HepG2 (cell line): ENCODE measurements at places on chromosomes 7 and 10.

DNA sequence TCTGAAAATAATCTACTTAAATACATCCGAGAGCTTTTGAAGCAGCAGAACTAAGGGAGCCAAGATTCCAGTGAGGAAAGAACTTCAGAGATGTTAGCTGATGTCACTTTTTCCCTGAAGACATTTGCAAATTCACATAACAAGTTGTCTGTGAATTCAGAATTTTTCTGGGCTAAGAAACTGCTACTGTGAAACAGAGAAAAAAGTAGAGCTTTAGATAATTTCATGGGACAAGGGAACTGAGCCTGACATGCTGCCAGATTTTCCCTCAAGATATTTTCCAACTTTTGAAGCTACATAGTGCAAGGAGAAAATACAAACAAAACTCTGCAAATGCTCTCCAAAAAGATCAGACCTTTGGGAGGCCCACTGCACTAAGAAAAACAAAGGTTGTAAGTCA is 484.2 kb downstream of the ANKRD7 start:
- DNase-seq: no peak
- no peaks in the 10 kb centered on the region for H3K27me3 ChIP-seq
- H3K4me3 ChIP-seq: no peak overlapping the region
- no peaks in the 10 kb centered on the region for H3K4me1 ChIP-seq

DNA sequence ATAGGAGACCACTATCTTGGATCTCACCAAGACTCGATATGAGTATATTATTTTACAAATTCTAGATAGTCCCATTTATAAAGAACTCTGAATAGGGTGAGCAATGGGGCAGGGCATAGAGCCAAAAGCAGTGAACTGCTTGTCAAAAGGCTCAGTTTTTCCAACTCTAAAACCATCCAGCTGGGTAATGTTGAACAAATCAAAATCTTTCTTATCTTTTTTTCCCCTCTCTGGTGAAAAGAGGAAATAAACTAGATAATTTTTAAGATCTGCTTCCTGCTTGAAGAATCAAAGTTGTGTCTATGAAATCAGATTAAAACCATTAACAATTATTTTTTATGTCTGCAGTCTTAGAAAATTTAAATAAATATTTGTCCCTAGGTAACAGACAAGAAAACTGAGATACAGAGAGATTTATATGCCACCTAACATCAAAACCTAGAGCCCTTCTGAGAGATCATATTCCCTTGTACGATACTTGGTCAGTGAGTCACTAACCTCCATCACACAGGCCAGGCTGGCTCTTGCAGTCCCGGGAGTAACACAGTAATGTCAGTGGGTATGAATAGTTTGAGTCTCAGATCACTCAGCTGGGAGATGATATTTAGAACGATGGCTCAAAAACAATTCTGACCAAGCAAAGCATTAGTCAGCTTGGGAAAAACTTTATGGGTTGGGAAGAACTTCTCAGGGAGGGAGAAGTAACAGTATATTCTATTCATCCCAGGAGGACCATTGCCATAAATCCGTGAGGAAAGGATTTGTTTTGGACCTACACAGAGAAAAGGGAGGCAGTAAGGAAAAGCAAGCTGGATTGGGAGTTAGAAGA is 178.8 kb downstream of the REEP3 start:
- H3K4me3 ChIP-seq: no peak overlapping the region
- H3K27me3 ChIP-seq: no peaks in the 10 kb centered on the region
- no peaks in the 10 kb centered on the region for H3K36me3 ChIP-seq

GRCh38 chr10:17488848-17489247 is 34.5 kb upstream of the ST8SIA6 start:
- no peaks in the 10 kb centered on the region for H3K4me1 ChIP-seq
- DNase-seq: no peak
- no peak overlapping the region for H3K27ac ChIP-seq
- H3K36me3 ChIP-seq: no peaks in the 10 kb centered on the region
- no peak overlapping the region for H3K4me3 ChIP-seq

DNA sequence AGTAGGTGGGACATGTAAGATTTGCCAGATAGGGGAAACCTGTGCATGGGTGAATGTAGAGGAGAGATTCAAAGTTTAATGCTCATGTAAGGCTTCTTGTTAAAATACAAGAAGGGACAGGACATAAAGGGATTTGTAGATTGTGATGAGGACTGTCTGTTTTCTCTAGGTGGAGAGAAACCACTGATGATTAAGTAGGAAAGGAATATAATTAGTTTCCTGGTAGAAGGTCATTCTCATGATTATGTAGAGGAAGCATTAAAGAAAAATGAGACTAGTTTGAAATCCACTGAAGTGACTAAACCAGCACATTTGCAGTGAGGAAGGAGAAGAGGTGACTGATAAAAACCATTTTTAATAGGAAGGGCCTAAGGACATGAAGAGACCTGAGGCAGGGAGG is 19.6 kb upstream of the MACC1 start:
- H3K4me1 ChIP-seq: peaks cover 13% of the 10 kb centered on the region
- no peak overlapping the region for H3K27ac ChIP-seq
- no peaks in the 10 kb centered on the region for H3K27me3 ChIP-seq
- no peaks in the 10 kb centered on the region for H3K36me3 ChIP-seq

DNA sequence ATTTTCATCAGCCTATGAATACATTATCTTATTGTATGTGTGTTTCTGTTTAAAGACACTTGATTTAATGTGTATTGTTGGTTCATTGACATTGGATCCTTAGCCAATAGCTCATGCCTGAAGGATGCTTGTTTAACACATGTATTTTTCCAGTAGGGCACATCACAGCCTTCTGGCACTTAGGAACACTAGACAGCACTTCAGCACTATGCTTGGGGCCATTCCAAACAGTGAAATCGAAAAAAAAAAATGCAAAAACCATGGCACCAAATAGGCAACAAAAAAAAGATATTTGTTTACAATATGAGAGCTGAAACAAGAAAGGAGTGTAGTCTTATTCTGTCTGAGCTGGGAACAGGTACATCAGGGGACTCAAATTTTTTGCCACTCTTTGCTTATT is 262.8 kb downstream of the SLC25A13 start:
- no peaks in the 10 kb centered on the region for H3K4me1 ChIP-seq
- H3K27ac ChIP-seq: no peak overlapping the region
- DNase-seq: no peak
- no peaks in the 10 kb centered on the region for H3K36me3 ChIP-seq

GRCh38 chr7:64946772-64947171 is 43.7 kb downstream of the ZNF273 start:
- peaks cover 2% of the 10 kb centered on the region; the same call in 1 of the 3 replicates for H3K27me3 ChIP-seq
- no peak overlapping the region for H3K27ac ChIP-seq
- H3K36me3 ChIP-seq: no peaks in the 10 kb centered on the region
- DNase-seq: peak; percentile 27
- peak overlapping the region; percentile 83 for H3K4me3 ChIP-seq

- no peak overlapping the region for H3K4me3 ChIP-seq
- no peak overlapping the region for H3K27ac ChIP-seq
- no peaks in the 10 kb centered on the region for H3K27me3 ChIP-seq
- DNase-seq: no peak
These were observed 21.5 kb downstream of the HERC4 start for GRCh38 chr10:68053553-68053952.

DNA sequence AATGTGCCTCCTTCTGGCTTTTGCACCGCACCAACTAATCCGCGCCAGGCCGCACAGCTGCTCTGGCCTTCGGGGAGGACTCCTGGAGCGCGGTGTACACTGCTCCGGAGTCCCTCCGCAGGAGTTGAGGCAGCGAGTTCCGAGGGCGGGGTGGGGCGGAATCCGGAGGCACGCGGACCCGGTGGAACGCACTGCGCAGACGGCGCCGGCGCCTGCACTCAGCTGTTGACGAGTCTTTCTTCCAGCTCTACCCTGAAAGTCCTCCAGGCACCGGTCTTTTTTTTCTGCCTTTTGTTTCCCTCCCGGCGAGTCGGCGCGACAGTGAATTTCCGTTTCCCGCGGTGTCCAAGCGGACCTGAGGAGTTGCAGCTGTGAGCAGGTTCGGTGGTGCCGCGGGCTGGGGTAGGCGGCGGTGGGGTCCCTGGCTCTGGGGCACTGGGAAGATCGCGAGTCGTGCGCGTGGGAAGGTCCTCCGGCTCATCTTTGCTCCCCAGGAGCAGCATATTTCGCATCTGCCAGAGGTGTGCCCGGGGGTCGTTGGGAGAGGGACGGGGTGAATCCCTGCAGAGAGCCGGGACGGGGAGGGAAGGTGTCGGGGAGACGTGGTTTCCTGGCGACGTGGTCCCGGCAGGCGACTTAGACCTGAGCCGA is 44.1 kb downstream of the SFTPD start:
- peaks cover 11% of the 10 kb centered on the region; the same call in 1 of the 2 replicates for H3K4me1 ChIP-seq
- no peak for DNase-seq
- H3K27ac ChIP-seq: no peak overlapping the region
- no peaks in the 10 kb centered on the region for H3K36me3 ChIP-seq

GRCh38 chr7:77903597-77903996 is 105.0 kb downstream of the PHTF2 start:
- H3K4me1 ChIP-seq: no peaks in the 10 kb centered on the region
- H3K36me3 ChIP-seq: peaks cover 3% of the 10 kb centered on the region; the same call in 1 of the 3 replicates
- no peak overlapping the region for H3K27ac ChIP-seq
- peak; percentile 8 for DNase-seq

DNA sequence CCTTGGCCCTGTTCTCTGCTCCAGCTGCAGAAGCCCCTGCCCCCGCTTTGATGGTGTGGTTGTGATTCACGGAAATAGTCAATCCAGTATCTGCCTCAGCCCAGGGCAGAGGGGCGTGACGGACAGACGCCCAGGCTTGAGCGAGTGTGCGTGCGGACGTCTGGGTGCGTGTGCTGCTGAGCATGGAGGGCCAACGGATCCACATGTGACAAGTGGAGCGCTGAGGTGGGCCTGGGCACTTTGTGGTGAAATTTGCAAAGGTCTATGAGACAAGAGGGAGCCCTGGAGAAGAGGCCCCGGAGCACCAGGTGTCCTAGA is 94.4 kb downstream of the WDR37 start:
- no peak overlapping the region for H3K27ac ChIP-seq
- no peaks in the 10 kb centered on the region for H3K36me3 ChIP-seq
- peaks cover 4% of the 10 kb centered on the region for H3K27me3 ChIP-seq

- H3K27ac ChIP-seq: peak overlapping the region; percentile 72
- H3K4me3 ChIP-seq: no peak overlapping the region
- DNase-seq: no peak
- H3K36me3 ChIP-seq: no peaks in the 10 kb centered on the region; the same call in 2 of the 3 replicates
- no peaks in the 10 kb centered on the region for H3K27me3 ChIP-seq
- H3K4me1 ChIP-seq: peaks cover 70% of the 10 kb centered on the region
These were observed 27.3 kb downstream of the CCNY start for GRCh38 chr10:35363587-35363986.

- no peak overlapping the region for H3K4me3 ChIP-seq
- no peak overlapping the region for H3K27ac ChIP-seq
- no peaks in the 10 kb centered on the region for H3K36me3 ChIP-seq
- no peak for DNase-seq
- no peaks in the 10 kb centered on the region for H3K4me1 ChIP-seq
- peaks cover 9% of the 10 kb centered on the region; the same call in 1 of the 3 replicates for H3K27me3 ChIP-seq
These were observed 47.5 kb downstream of the DENND2A start for GRCh38 chr7:140592964-140593671.

DNA sequence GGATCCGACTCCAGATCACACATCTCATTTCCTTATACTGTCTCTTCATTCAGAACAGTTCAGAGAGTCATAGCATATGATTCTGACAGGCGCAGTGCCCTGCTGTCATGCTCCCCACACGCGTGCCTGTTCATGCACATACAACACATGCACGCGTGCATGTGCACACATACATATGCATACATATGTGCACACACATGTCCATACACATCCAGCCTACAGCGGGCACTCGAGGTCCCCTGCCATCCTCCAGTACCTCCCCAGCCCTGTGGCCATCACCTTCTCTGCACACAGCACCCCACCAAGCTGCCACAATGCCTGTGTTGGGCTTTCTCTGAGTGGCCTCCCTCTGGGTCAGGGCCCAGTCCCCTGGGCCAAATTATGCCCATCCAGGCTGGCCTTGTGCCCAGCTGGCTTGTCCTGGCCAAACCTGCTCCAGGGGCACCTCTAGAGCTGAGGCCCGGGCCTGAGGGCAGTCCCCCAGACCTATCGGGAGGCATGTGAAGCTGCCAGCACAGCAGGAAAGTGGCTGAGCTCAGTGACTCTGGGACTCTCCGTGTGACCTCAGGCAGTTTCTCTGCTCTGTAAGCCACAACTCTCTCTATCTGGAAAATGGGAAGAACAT is 49.4 kb upstream of the RET start:
- H3K27me3 ChIP-seq: peaks cover 9% of the 10 kb centered on the region
- no peak overlapping the region for H3K27ac ChIP-seq
- H3K4me3 ChIP-seq: no peak overlapping the region
- H3K36me3 ChIP-seq: no peaks in the 10 kb centered on the region
- DNase-seq: no peak

GRCh38 chr10:115417585-115418265 is 324.6 kb downstream of the ATRNL1 start:
- no peaks in the 10 kb centered on the region for H3K27me3 ChIP-seq
- H3K36me3 ChIP-seq: no peaks in the 10 kb centered on the region
- H3K4me1 ChIP-seq: no peaks in the 10 kb centered on the region
- DNase-seq: peak; percentile 60

GRCh38 chr10:131655101-131655849 is 245.5 kb upstream of the PPP2R2D start:
- H3K27me3 ChIP-seq: peaks cover 3% of the 10 kb centered on the region; the same call in 1 of the 3 replicates
- no peaks in the 10 kb centered on the region for H3K36me3 ChIP-seq
- no peak for DNase-seq
- H3K4me3 ChIP-seq: no peak overlapping the region
- no peak overlapping the region for H3K27ac ChIP-seq

DNA sequence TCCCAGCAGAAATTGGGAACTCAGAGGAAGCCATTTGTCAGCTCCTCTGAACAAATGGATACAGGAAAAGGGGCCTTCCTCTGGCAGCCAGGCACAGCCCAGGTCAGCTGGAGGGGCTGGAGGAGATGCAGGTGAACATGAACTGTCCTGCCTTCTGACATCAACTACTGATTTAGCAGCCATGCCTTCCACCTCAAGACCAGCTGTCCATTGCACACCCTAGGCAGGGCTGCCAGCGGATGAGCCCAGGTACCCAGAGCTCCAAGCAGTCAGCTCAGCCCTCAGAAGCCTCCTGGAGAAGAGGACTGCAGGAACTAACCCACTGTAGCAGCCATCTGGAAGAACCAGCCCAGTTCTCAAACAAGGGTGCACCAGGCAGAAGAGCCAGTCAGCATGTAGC is 44.1 kb upstream of the GDF10 start:
- no peak for DNase-seq
- no peak overlapping the region for H3K27ac ChIP-seq

DNA sequence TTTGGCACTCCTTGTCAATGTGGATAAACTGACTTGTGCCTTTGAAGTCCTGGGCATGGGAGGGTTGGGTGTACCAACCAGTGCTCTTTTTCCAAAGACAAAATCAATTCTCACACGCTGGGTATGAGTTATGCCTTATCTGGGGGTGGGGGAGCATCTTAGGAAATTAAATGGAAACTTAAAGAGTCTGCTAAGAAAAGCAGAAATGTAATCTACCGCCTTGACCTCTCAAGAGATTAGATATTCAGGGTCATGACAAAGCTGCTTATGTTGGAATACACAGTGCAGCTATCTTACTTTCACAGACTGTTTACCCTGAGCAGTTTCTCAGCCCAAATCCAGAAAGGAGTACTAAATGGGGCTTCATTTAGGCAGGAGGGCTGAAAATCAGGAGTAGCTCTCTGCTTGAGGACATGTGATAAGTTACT is 2.6 kb downstream of the MEST start:
- no peaks in the 10 kb centered on the region for H3K4me1 ChIP-seq
- DNase-seq: no peak
- no peak overlapping the region for H3K27ac ChIP-seq
- H3K4me3 ChIP-seq: no peak overlapping the region
